Fibroblast of skin of right quadriceps (primary cell): ENCODE measurements at places on chromosomes 11 and 22.
A peak's percentile ranks its signal among the peaks of the same experiment; 100 is the strongest.

GRCh38 chr11:118921121-118921928 is 4.4 kb downstream of the BCL9L start:
- DNase-seq, result peak; percentile 93

DNA sequence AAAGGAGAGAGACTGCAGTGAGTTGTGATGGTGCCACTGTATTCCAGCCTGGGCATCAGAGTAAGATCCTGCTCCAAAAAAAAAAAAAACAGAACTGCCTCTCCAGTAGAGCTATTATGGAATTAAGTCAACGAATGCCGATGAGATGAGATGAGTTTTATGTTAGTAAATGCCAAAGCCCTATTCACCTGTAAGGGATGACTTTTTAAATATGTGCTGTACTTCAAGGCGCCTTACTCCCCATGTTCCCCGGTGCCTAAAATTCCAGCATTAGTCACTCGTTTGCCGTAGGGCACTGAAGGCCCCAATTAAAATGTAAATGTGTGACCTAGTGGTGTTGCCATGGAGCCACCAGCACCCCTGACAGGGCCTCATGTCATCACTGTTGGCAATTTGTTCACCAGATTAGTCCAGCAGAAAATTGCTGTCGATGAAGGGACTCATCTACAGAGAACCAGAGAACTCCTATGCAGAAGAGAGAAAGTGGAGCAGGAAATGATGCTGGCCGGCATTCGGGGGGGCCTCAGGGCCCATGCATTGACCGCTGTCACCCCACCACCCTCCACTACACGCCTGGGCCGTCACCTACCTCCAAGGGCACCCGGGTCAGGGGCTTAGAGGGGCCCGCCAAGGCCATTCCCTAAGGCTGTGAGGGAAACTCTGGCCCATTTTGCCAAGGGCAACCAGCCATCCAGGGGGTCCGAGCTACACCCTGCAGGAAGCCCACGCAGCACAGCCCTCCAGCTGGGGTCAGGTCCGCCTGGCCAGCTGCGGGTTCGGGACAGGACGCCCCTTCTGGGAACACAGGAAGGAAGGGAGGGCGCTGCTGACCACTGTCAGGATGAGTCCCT is 17.8 kb downstream of the LIF start:
- DNase-seq, result peak; percentile 50

DNA sequence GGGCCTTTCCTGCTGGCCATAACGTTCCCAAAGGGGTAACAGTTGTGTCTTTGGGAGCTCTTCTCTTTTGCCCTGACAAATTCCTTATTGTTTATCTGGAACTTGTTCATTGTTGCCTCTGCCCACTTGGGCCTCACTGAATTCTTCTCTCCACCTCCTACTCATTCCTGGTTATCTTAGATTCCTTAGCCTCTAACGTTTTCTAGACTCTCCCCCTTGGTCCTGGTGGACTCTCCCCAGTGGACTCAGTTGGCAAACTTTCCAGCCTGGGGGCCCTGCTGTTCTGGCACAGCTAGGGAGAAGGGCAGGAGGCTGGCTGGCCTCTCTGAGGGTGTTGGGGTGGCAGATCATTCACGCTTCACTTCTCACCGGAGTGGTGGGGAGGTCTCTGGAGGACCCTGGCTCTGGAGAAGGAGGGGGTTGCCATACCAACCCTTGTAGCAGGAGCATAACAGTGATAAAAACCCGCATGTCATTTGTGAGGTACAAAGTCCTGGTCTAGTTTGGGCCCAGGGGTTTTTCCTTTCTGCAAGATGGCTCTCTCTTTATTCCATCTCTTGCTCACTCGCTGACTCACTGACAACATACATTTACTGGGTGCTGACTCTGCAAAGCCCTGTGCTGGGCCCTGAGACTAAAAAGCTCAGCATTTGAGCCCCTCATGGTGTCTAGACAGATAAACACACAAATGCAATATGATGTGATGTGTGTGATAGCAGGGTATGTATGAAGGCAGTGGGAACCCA is 39.7 kb downstream of the YWHAH start:
- DNase-seq, result no peak

GRCh38 chr11:47001781-47002181 is 65.2 kb downstream of the CSTPP1 start:
- peak; percentile 71 for DNase-seq

DNA sequence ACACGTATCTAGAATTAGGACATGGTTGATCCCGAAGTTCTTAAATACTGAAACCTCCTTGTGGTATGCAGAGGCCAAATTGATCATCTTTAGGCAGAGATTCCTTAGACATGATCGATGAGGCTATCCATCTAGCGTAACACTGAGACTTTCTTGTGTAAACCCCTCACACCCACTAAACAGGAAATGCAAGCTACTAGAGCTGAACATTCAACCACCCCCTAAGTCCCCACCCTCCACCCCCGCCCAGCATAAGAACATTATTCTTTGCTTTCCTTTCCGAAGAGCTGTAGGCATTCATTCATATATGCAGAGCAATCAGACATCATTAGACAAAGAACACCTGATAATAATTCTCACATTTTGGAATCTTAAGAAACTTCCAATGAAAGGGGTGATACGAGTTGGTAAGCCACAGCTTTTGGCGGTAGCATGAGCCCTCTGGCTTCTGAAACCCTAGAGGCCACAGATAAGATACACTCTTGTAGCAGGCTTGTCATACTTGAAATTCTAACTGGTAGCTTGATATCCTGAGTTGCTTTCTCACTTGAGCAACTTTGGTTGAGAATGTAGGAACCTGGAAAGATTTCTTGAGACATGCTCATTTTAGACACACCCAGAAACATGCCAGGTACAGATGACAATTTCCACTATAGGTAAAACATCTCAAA is 42.2 kb downstream of the FLI1 start:
- peak; percentile 8 for DNase-seq

- no peak for DNase-seq
These were observed 15.6 kb downstream of the IGF2 start for GRCh38 chr11:2123628-2123960.

DNA sequence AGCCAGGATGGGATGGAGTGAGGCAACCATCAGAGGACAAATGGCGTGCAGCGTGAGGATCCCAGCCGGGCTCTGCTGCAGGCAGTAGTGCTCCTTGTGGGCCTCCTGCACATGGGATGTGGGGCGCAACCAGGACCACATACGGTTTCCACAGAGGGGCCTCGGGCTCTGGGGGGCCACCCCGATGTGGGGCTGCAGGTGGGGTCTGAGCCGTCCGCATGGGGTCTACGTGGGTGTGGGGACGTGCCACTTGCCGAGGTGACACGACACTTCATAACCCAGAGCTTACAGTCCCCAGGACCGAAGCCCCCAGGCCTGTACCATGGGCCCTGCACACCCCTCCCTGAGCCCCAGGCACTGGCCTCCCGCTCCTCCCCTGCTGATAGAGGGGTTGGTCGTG is 10.8 kb downstream of the TTLL8 start:
- no peak for DNase-seq

GRCh38 chr11:22342211-22343031 is 4.2 kb downstream of the SLC17A6 start:
- no peak for DNase-seq
